Sigmoid colon (tissue), 7 donors: ENCODE measurements at places on chromosomes 7 and 10. TPM values are rescaled to one million over a fixed set of nuclear protein-coding genes. Genes with fewer than 3 reads are reported as not detected.

DNA sequence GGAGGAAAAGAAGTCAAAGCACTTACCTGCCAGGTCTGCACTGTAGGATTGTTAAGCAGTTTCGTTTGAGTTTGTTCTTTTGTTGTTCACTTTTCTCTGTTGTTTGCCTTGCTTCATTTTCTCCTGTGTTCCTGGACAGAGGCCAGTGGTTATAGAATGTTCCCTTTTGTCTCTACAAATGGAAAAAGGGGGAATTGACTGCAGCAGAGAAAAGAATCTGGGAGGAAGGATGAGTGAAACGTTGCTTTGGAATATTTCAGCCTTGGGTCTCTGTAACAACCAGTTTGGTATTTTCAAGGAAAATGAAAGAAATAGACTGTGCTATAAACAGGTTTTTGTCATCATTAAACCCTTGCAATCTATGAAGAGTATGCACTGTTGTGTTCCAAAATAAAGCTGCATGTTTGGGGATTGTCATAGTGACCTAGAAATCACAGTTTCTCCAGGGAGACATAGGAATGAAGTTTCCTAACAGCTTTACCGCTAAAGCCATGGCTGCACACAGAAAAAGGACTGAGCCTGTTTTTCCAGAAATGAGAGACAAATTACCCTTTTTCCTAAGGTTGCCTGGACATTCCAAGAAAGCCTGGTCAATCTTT, 60.8 kb upstream of the HABP2 start:
- no peak for DNase-seq

STOX1 gene
- 2.0 TPM for total RNA-seq

- no peak for DNase-seq
Measured at GRCh38 chr7:6487184-6487545, 39.4 kb upstream of the DAGLB start.

DNA sequence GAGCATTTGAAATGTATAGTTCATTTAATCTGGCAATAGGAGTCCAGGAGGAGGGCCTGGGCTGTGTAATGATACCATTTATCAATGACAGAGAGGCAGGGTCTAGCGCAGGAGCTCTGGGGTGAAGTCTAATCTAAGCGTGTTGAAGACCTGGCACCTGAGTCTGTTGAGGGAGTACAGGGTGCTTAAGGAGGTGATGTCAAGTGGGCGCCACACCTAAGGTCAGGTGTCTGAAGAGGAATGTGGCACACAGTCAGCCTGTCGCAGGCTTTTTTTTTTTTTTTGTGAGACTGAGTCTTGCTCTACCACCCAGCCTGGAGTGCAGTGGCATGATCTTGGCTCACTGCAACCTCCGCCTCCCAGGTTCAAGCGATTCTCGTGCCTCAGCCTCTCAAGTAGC, 2.3 kb downstream of the LLCFC1 start:
- DNase-seq: no peak

DNA sequence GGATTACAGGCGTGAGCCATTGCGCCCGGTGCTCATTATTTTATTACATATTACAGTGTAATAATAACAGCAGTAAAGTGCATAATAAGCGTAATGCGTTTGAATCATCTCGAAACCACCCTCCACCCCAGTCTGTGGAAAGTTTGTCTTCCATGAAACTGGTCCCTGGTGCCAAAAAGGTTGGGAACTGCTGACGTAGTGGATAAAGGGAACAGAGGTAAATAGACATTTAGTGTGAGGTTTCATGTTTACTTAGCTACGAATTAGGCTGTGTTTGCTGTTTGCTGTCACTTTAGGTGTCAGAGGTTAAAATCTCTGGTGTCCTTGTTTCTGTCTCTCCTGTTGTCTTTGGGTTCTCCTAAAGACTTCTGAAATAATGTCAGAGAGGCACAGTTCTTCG, 60.3 kb upstream of the SLC39A12 start:
- no peak for DNase-seq

CLDN4 gene
- not detected for total RNA-seq

DNA sequence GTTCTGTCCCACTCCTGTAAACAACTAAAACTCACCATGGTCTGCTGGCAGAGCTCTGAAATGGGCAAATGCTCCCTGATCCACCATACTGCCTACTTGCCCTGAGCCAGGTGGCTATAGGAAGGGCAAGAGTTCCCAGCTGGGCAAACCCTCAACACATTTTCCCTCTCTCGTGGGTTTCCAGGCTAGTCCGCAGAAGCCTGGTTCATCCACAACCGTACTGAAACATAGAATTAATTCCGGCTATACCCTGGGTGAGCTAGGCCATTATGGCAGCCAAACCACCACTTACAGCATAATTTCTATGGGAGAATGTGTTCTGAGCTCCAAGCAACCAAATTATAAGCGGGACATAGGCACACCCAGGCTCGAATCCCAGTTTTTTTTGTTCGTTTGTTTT, 20.1 kb upstream of the DDIT4 start:
- DNase-seq: no peak

DNA sequence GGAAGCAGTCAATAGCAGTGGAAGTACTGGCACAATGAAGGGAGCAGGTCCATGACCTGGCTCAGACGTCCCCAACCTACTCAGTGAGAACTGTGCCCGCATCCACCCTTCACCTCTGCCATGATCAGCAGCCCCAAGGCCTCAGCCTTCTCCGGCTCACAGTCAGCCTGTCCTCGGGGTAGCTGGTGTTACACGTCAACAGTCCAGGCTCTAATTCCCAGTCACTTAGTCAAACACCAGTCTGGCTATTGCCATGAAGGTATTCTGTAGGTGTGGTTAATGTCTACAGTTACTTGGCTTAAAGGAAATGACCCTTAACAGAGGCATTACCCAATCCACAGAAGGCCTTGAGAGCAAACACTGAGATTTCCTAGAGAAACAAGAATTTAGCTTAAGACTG, 49.1 kb downstream of the GRB10 start:
- no peak for DNase-seq
